Activated CD4-positive, alpha-beta T cell treated with anti-CD3 and anti-CD28 coated beads for 4 hours (primary cell): ENCODE measurements at places on chromosomes 6 and 20.

GRCh38 chr20:17654649-17655285 is 27.3 kb downstream of the RRBP1 start:
- no peak for DNase-seq

- DNase-seq = peak; percentile 1
Observed at GRCh38 chr6:89475634-89476033, 42.7 kb downstream of the ANKRD6 start.

- peak; percentile 84 for DNase-seq
Observed at GRCh38 chr6:26021350-26022131, 58.9 kb downstream of the TRIM38 start.

- DNase-seq = no peak
Observed at GRCh38 chr6:81413306-81413705, 339.2 kb downstream of the TENT5A start.

- no peak for DNase-seq
Observed at GRCh38 chr6:135938576-135939207, 87.2 kb downstream of the PDE7B start.

DNA sequence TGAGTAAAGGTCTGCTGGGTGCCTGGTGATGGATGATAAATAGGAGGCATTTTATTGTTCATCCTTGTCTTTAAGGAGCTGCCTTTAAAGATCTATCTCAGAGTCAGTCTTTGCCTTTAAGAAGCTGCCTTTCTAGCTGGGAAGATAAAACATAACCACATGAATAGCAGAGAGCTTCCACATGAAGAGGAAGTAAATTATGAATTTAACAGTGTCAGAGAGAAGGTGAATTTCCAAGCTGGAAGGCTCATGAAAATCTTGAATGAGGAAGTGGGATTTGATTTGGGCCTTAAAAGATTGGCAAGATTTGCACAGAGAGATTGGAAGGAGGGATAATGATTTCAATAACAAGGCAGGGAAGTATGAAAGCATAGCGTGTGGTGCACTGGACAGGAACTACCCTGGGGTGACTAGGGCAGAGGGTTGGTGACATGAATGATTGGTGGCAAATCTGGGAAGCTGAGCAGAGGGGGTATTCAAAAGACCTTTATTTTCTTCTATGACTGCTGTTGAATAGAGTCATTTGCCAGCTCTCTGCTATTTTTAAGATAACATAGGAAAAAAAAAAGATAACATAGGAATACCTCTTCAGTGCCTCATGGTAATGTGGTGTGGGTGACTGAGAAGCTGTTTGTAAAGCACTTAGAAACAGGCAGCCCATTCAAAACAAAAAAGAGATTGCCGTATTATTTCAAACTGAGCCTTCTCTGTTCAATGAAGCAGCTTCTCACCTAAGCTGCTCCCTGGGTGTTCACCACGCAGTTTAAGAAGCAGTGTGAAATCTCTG is 591.6 kb downstream of the PKHD1 start:
- no peak for DNase-seq

DNA sequence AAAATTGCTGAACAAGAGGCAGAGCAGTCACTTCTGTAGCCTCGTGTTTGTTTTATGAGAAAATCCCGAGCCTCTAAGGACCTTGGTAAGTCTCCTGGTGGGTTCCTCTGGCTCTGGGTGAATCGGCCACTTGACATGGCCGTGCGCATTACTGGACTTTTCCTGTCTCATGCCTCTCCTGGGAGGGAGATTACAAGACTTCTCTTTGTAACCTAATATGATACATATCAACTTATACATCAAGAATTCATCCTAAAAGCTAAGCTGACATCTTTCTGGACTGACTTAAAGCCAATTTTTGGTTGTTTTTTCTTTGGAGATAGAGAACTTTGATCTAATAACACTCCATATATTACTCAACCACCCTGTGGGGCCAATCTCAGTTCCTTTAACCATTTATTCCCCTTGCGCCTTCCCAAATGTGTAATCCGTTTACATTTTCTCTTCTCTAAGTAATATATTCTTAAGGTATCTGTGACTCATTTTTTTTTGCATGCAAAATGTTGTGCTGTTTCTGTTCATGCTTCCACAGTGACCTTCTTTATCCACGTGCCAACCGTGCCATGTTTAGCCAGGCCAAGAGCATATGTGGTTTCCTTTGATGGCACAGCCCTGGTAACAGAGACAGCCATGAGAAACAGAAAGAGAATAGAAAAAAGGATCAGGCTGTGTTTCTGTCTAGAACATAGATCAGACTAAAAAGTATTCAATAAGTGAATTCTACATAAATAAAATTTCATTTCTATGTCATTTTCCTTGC is 47.5 kb upstream of the JAG1 start:
- DNase-seq = no peak

GRCh38 chr20:22418738-22419137 is 165.6 kb downstream of the FOXA2 start:
- DNase-seq = no peak

GRCh38 chr6:21732731-21733130 is 139.2 kb downstream of the SOX4 start:
- DNase-seq = no peak

- DNase-seq = no peak
Observed at GRCh38 chr6:8637896-8638597, 202.7 kb upstream of the SLC35B3 start.

- no peak for DNase-seq
Observed at GRCh38 chr6:115908906-115909559, 151.7 kb downstream of the FRK start.

DNA sequence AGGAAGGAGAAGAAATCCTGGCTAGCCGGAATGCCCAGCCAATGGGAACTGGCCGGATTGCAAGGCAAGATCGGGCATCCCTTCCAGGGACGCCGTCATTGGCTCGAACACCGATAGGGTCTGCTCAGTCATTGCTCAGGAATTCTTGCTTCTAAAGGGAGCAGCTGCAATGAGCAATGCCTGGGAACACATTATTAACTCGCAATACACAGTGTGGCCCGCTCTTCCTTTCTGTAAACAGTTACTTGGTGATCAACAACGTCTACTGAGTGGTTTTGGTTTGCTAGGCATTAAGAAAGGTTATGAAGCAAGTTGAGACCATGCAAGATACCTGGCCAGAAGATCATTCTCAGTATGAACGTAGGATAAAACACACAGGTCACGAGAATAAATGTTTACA is 165.4 kb upstream of the CITED2 start:
- no peak for DNase-seq

DNA sequence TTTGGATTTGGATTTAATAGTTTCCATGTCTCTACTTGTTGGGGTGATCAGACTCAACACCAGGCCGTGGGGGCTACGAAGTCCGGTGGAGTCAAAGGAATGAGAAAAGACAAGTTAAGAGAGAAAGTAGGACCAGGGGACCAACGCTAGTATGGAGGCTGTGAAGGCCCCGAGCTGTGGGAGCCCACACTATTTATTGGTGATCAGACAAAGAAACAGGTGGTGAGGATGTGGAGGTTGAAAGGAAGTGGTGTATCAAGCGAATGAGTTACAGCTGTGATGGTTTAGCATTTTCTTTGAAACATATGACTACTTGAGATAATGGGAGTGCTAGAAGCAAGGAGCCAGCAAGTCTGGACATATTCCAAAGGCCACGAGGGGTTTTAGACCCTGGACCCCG is 62.4 kb downstream of the AKAP7 start:
- DNase-seq = no peak

GRCh38 chr6:37822851-37823682 is 3.5 kb downstream of the ZFAND3 start:
- DNase-seq = peak; percentile 13

GRCh38 chr6:144621332-144621731 is 336.2 kb downstream of the UTRN start:
- no peak for DNase-seq

GRCh38 chr6:101516578-101516977 is 123.1 kb downstream of the GRIK2 start:
- no peak for DNase-seq

- no peak for DNase-seq
Observed at GRCh38 chr6:158416883-158417759, 104.9 kb downstream of the TULP4 start.

DNA sequence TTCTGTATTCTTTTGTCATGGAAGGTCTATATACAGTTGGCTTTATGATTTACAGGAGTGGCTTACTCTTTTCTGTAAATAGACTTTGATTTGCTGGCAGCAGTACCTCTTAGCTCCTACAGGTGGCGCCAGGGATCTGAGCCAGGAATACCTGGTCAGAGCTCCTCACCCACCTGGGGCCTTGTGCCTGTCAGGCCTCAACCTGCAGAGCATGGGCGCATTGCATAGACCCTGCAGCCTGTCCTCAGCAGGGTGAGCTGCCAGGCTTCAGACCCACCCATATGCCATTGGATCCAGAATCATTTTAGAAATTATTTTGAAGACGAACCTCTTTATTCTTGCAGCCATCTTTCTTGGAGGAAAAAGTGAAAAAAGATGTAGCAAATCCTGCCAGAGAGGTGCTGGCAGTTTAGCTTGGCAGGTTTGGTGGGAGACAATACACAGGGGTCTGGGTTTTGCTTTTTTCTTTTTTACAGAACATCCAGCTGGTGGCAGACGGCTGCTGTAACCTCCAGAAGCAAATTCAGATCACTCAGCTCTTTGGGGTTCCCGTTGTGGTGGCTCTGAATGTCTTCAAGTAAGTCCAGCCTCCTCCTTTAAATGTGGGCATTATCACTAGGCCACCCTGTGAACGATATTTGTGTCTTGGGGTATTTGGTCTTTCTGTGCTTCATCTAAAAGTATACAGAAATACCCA is 149.1 kb downstream of the MTHFD1L start:
- peak; percentile 46 for DNase-seq

DNA sequence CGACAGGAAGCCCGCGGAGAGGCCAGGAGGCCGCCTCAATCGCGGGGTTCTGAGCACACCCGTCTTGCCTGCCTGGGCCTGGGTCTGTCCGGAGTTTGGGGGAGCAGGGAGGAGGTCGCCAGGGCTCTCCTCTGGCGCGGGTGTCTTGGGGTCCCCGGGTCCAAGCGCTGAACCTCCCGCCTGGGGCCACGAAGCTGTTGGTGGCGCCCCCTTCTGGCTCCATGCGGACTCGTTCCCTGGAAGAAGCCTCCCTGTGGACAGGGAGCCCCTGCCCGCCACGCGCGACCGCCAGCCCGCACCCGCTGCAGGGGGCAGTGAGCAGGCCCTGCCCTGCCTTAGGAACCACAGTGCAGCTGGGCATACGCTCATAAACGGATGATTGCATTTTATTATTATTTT is 44.7 kb downstream of the MCUR1 start:
- no peak for DNase-seq

- DNase-seq = no peak
Observed at GRCh38 chr6:156911581-156911980, 134.4 kb downstream of the ARID1B start.

DNA sequence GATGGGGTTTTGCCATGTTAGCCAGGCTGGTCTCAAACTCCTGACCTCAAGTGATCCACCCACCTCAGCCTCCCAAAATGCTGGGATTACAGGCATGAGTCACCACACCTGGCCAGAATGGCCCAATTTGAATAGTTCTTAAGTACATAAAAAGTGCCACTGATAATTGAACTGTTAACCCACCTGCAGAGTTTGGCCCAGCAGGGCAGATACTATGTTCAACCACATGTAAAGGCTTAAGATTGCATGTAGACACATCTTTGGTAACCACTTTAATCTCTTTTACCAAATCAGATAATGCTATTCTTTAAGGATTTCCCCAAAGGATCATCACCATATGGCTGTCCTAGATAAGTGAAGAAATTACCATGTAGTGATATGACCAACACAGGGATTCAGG is 21.3 kb upstream of the SGK1 start:
- no peak for DNase-seq

- DNase-seq = no peak
Observed at GRCh38 chr6:150491131-150491810, 108.4 kb upstream of the PLEKHG1 start.

GRCh38 chr20:63917811-63918210 is 22.9 kb downstream of the DNAJC5 start:
- DNase-seq = no peak

DNA sequence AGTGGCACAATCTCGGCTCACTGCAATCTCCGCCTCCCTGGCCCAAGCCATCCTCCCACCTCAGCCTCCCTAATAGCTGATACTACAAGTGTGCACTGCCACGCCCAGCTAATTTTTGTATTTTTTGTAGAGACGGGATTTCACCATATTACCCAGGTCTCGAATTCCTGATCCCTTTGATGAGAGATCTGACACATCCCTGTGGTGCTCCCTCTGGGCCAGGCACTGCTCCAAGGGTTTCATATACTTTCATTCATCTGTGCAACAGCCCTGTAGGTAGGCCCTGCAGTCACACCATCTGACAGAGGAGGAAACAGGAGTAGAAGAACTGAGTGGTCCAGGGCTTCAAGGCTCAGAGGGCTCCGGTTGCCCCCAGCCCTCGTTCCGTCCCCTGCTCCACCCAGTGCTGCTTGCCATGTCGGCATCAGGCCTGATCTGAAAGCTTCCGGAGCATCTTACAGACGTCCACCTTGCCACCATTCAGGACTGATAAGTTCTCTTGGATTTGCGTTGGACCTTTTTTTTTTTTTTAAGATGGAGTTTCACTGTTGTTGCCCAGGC is 3.3 kb downstream of the ZGPAT start:
- no peak for DNase-seq

GRCh38 chr6:6399568-6399967 is 79.1 kb upstream of the F13A1 start:
- DNase-seq = no peak

DNA sequence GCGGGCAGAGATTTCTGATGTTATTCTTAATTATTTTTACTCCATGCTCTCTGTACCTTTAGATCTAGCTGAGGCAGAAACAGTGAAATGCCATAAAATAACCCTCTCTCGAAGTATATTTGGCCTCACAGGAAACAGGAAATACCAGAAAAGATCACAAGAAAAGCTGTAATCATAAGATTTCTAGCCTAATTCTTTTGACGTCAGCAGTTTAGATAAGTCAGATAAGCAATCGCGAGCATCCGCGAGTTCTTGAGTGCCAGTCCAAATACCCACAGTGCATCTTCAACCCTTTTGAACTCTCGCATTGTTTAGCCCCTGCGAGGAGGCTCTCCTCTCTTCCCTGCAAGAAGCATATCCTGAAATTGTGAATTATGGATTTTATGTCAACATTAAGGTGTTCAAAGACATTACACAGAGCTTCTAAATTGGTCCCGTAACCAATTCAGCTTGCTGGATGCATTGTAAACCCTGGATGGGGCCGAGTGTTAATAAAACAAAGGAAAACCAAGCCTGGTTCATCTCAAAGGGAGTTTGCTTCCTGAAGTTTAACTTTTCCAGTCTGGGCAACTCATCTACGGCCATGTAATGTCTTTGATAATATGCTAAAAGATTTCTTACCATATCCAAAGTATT is 198.9 kb downstream of the MTFR2 start:
- no peak for DNase-seq
